Fibroblast of skin of left biceps (primary cell): ENCODE measurements at places on chromosomes 1 and 21.

GRCh38 chr1:180206581-180206980 is 23.5 kb upstream of the LHX4 start:
- DNase-seq: no peak

DNA sequence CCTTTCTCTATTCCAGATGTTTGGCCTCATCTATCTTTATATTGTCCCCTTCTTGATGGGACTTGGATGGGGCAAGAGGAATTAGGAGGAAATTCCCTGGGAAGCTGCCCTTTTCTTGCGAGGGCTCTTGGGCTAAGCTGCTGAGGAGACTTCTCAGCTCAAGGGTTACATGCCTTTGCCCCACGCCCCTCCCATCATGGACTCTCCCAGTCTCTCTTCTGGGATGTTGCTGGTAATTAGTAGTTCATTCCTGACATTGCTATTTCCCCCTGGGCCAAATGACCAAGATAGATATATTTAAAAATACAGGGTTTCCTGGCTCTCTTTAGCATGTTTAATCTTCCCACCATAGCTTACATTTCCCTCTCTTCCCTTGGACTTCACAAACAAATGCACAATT is 90.6 kb upstream of the RALGPS2 start:
- DNase-seq: no peak

DNA sequence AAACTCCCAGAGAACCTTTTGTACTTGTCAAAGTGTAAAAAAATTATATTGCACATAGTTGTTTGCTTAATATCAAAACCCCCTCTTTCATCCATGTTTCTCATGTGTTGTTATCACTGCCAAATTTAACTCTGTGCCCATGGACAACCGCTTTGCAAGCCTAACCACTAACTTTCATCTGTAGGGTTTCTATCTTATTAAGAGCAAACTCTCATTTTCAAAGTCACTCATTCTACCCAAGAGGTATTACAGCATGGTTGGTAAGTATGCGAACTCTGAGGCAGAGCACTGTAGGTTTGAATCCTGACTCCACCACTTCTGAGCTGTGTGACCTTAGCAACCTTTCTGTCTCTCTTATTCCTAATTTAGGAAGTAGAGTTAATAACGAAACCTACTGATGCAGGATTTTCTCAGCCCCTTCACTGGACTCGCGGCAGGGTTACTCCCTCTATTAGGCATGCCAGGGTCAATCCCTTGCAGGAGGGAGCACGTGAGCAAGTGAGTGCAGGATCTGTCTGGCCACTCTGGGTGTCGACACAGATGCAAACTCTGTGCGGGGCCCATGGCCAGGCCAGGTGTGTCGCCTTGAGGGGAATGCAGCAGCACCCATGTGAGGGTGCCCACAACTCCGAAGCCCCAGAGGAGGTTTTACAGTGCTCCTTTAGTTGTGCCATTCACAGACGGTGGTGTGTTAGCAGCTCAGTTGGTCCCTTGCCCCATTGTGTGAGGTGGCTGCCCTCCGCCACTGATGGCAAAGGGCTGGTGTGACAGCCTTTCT is 361.5 kb upstream of the ADGRL2 start:
- DNase-seq: no peak

- no peak for DNase-seq
Measured at GRCh38 chr1:25724966-25725365, 75.0 kb upstream of the SELENON start.

- DNase-seq: no peak
Measured at GRCh38 chr1:21921100-21921875, 15.8 kb downstream of the HSPG2 start.

DNA sequence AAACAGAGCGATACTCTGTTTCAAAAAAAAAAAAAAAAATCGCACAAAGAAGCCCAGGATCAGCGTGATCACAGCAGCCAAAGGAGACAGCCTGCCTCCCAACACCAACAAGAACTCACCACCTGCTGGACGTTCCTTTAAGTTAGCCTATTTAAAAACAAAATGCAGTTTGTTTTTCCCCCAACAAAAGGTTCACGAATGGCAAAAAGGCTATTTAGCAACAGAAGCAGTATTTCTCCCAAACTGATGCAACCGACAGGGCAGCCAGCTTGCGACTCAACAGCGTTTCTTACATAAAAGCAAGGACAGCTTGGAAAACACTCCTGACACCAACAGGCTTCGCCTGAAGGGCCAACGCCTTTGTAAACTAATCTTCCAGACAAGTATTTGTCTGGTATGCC is 6.8 kb downstream of the SSU72 start:
- DNase-seq: no peak

- peak; percentile 68 for DNase-seq
Measured at GRCh38 chr1:226602186-226603021, 53.8 kb downstream of the STUM start.

DNA sequence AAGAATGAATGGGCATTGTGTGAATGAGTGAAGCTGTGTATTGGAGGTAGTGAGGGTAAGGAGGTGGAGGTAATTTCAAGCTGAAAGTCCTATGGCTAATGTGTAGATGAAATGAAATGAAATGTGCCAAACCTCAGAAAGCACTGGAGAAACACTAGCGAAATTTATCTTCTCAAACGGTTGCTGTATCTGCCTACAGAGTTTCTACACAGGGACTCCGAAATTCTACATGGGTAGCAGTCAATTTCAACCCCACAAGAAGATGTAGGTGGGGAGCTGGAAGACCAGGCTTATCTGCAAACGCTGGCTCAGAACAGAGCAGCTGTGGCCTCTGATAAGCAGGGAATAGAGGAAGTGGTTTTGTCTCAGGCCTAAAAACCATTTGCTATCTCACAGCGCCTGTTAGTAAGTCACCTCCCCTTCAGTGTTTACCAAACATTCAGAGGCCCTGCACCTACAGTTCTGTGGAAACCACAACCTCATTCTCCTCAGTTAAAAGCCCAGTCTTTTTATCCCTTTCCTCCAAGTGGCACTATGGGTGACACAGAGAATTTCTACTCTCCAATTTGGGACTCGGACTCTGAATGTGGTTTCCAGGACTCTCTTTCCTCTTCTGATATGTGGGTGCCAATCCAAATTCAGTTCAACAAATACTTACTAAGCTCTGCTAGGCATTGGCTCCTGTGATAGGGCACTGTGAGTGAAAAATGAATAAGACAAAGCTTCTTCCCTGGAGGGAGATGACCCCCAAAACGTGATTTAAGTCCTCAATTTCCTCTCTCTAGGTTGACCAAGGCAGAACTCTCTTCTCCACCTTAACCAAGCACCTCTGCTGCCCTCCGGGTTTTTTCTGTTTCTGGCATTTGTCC is 17.2 kb upstream of the SLAMF6 start:
- DNase-seq: no peak
